EL (cell line): ENCODE measurements at places on chromosomes 6 and 20.

GRCh38 chr20:43448748-43449535 lies 8.8 kb upstream of the SRSF6 start:
- peak; percentile 48 for DNase-seq

DNA sequence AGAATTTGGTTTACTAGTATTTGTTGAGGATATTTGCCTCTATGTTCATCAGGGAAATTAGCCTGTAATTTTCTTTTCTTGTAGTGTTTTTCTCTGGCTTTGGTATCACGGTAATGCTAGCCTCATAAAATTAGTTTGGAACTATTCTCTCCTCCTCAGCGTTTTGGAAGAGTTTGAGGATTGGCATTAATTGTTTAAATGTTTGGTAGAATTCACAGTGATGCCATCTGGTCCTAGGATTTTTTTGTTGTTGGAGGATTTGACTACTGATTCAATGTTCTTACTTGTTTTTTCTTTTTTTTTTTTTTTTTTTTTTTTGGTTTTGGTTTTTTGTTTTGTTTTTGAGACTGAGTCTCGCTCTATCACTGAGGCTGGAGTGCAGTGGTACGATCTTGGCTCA lies 156.2 kb upstream of the BTBD3 start:
- DNase-seq, result no peak

- DNase-seq, result peak; percentile 33
Observed at GRCh38 chr6:32079566-32080290, 29.4 kb downstream of the TNXB start.

DNA sequence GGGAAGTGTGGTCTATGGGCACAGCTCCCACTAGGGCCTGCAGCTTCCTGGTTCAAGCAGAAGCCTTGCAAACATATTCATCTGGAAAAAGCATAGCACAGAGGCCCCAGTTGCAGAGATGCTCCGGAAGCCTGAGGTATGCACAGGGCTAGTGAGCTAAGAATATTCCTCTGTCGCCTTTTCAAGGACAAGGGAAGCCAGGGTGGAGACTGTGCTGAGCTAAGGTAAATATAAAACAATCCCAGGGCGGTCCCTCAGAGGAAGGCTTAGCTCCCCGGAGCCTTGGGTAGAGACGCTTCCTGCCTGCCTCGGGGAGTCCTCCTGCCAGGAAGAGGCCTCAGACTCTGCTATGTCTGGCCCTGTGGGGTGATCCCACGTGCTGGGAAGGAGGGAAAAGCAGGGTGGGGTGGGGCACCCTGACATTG lies 134.8 kb upstream of the FOXA2 start:
- DNase-seq, result no peak

GRCh38 chr6:20708367-20709124 lies 174.3 kb downstream of the CDKAL1 start:
- DNase-seq, result no peak

DNA sequence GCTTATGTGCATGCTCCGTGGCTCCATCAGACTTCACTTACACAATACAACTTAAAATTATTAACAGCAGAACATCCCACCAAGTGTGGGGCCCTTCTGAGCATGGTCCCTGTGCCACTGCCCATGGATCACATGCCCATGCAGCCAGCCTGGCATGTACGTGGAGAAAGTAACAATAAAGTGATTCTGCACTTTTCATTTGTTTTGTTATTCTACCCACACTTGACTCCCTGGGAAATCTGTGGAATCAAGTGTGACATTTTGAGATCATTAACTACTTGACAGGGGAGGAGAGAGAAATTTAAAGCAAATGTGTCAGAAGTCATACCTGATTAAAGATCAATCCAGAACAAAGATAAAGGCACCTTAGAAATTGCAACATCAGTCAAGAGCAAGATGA lies 112.0 kb downstream of the ISM1 start:
- no peak for DNase-seq

- DNase-seq, result no peak
Observed at GRCh38 chr6:97805596-97805995, 522.6 kb upstream of the MMS22L start.

DNA sequence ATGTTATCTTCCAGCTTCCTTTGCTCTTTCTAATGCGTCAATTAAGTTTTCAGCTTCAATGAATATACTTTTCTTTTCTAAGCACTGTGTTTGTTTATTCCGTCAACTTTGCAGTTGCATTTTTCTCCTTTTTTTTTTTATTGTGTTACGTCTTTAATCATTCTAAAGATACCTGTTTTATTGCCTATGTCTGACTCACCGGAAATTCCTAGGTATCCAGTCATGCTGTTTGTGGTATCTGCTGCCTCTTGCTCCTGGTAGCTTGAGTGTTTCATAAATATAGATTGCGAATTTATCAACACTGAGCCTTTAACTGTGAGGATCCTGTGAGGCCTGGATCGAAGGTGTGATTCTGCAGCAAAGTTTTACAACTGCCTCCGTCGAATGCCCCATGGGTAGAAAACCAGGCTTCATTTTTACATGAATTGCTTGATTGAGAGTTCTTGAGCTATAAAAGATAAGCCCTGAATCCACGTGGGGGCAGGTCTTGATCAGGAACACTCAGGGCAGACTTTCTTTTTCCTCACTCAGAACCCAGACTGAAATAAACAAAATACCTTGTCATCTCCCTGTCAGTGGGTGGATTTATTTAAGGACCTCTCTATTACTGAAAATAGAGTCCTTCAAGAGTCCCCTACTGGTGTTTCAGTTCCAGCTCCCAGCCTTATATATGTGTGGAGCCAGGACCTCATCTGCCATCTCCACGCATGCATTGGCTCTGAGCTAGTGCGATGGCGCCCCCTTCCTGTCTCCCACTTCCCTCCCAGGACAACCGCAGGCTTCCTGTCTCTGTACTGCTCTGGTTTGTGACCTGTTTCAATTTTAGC lies 60.1 kb upstream of the LRRC1 start:
- peak; percentile 95 for DNase-seq
